WTC11 (cell line): ENCODE measurements at places on chromosomes 4 and X. TPM values are rescaled to one million over a fixed set of nuclear protein-coding genes. Genes with fewer than 3 reads are reported as not detected.

The ADRA2C gene
- 19.8 to 21.8 TPM (median 20.7 TPM) in 3 replicates for total RNA-seq

GRCh38 chr4:13821522-13821921 lies 194.0 kb upstream of the BOD1L1 start:
- no peak overlapping the region for H3K27ac ChIP-seq
- H3K4me3 ChIP-seq = no peak overlapping the region
- DNase-seq = peak; percentile 28
- H3K27me3 ChIP-seq = no peaks in the 10 kb centered on the region
- peaks cover 15% of the 10 kb centered on the region for H3K4me1 ChIP-seq

DNA sequence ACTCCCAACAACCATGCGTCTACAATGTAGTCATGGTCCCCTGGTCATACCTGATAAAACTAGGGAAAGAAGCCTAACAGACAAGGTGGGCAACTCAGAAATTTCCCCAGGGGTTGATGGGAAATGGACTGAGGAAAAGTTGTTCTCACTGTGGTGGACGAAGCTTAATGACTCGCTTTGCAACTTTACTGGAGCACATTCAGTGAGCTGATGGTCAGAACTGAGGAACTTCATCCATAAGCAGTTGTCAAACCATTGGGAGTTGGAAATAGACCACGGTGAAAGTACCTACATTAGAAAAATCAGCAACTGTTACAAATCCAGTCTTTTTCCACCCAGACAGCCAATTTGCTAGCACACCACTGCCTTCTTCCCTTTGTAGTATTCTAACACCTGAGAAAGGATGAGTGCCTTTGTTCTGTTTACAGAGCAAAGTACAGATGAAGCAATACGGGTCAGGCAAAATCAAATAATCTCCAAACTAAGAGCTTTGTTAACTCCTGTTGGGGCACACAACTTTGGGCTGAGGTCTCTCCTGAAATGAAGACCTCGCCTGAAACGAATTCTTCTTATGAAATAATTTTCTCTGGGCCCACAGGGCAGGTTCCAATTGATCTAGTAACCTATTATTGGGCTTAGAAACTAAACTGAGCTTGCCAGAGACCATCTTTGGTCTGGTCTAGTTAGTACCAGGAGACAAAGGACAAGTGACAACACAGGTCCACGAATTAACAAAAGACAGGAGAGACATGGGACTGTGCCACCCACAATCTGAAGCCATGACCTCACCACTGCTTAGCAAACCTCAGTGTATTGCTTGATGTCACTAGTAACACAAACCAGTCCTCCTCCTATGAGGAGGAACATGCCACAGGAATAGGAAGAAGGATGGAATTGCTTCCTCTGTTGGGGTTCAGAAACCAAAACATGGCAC lies 58.9 kb upstream of the NFKB1 start:
- no peak overlapping the region for H3K27ac ChIP-seq
- no peaks in the 10 kb centered on the region; the same call in 1 of the 2 replicates for H3K27me3 ChIP-seq
- no peak for DNase-seq
- peaks cover 26% of the 10 kb centered on the region for H3K4me1 ChIP-seq

DNA sequence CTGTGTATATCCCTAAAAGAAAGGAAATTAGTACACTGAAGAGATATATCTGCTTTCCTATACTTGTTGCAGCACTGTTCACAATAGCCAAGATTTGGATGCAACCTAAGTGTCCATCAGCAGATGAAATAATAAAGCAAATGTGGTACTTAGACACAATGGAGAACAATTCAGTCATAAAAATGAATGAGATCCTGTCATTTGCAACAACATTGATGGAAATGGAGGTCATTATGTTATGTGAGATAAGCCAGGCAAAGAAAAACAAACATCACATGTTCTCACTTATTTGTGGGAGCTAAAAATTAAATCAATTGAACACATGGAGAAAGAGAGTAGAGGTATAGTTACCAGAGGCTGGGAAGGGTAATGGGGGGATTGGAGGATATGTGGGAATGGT lies 611.9 kb downstream of the STPG2 start:
- H3K27me3 ChIP-seq = peaks cover 2% of the 10 kb centered on the region; the same call in 1 of the 2 replicates
- H3K4me1 ChIP-seq = 0 out of 2 replicates have a peak, but pooled peaks cover 6% of the 10 kb centered on the region
- H3K36me3 ChIP-seq = peaks cover 3% of the 10 kb centered on the region
- no peak for DNase-seq

- H3K27ac ChIP-seq = no peak overlapping the region
- H3K27me3 ChIP-seq = peaks cover 80% of the 10 kb centered on the region
These were observed 9.0 kb upstream of the SLC26A1 start for GRCh38 chr4:1002131-1002630.

DNA sequence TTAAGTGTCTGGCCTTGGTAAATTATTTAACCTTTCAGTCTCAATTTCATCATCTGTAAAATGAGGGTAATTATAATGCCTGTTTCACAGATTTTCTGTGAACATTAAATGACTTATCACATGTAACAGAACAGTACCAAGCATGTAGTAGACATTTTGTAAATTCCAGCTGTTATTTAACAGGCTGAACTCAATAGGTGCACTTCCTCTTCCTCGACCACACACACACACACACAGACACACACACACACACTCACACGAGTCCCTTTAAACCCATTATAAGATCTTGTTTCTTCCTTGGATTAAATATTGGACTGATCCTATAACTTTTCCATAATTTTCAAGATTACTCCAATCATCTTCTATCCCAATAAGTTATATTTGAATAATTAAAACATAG lies 53.4 kb upstream of the COL25A1 start:
- no peaks in the 10 kb centered on the region for H3K36me3 ChIP-seq
- no peak for DNase-seq
- H3K4me3 ChIP-seq = no peak overlapping the region
- no peaks in the 10 kb centered on the region for H3K27me3 ChIP-seq

The TEC gene
- 8.8 to 10.5 TPM (median 9.2 TPM) in 3 replicates for total RNA-seq

GRCh38 chr4:38683276-38683675 lies 19.3 kb downstream of the KLF3 start:
- no peak for DNase-seq
- no peak overlapping the region for H3K27ac ChIP-seq
- no peak overlapping the region for H3K4me3 ChIP-seq
- no peaks in the 10 kb centered on the region for H3K27me3 ChIP-seq

- H3K4me1 ChIP-seq = peaks cover 43% of the 10 kb centered on the region
- no peaks in the 10 kb centered on the region for H3K36me3 ChIP-seq
- H3K4me3 ChIP-seq = no peak overlapping the region
These were observed 2.2 kb upstream of the SRD5A3 start for GRCh38 chr4:55343887-55344286.

- no peaks in the 10 kb centered on the region; the same call in 1 of the 2 replicates for H3K27me3 ChIP-seq
- DNase-seq = no peak
- H3K4me3 ChIP-seq = no peak overlapping the region
- peaks cover 11% of the 10 kb centered on the region for H3K4me1 ChIP-seq
- no peaks in the 10 kb centered on the region for H3K36me3 ChIP-seq
These were observed 18.7 kb upstream of the ZNF827 start for GRCh38 chr4:145957302-145957701.

GRCh38 chr4:121863799-121864198 lies 6.5 kb downstream of the BBS7 start:
- H3K4me3 ChIP-seq = no peak overlapping the region
- H3K27ac ChIP-seq = peak overlapping the region; percentile 43; the same call in 1 of the 2 replicates

DNA sequence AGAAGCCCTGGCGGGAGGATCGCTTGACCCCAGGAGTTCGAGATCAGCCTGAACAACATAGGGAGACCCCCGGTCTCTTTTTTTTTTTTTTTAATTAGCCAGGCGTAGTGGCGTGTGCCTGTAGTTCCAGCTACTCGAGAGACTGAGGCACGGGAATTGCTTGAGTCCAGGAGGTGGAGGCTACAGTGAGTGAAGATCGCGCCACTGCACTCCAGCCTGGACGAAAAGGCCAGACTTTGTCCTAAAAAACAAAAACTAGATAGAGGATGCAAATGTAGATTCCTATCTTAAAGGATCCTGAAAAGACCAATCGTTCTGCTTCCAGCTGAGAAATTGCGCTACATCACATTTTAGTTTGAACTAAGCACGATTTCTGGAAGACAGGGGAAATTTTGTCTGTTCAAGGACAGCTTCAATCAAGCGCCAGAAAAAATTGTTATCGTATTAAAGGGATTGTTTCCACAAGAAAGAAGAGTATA lies 627 bp upstream of the HSD17B11 start:
- no peak for DNase-seq
- peaks cover 10% of the 10 kb centered on the region for H3K36me3 ChIP-seq
- H3K4me1 ChIP-seq = peaks cover 15% of the 10 kb centered on the region
- H3K27ac ChIP-seq = peak overlapping the region; percentile 96

GRCh38 chr4:80134936-80135701 lies 62.1 kb upstream of the ANTXR2 start:
- no peak overlapping the region for H3K4me3 ChIP-seq
- H3K27me3 ChIP-seq = no peaks in the 10 kb centered on the region
- no peaks in the 10 kb centered on the region for H3K36me3 ChIP-seq
- no peak for DNase-seq
- no peak overlapping the region for H3K27ac ChIP-seq

DNA sequence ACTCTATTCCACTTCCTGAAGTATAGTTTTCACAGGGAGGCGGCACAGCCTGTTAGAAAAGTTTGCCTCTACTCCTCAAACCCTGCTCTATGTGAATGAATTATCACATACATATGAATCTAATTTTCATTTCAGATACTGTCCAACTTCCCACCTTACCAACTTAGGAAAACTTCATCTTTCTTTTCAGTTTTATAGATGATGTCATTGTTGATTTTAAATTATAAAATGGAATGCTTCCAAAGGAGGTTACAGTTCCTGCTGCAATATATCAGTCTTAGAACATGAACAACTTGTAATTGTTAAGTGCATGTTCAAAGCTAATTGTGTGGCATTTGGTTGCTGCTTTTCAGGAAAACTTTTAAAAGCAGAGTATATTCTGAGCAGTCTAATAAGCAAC lies 92.4 kb downstream of the NEUROG2 start:
- H3K4me3 ChIP-seq = no peak overlapping the region
- H3K27me3 ChIP-seq = no peaks in the 10 kb centered on the region; the same call in 1 of the 2 replicates
- H3K4me1 ChIP-seq = peaks cover 15% of the 10 kb centered on the region
- H3K36me3 ChIP-seq = no peaks in the 10 kb centered on the region

The KIAA1210 gene
- total RNA-seq = 0.02 TPM in 2 of 3 replicates, not detected in the other

DNA sequence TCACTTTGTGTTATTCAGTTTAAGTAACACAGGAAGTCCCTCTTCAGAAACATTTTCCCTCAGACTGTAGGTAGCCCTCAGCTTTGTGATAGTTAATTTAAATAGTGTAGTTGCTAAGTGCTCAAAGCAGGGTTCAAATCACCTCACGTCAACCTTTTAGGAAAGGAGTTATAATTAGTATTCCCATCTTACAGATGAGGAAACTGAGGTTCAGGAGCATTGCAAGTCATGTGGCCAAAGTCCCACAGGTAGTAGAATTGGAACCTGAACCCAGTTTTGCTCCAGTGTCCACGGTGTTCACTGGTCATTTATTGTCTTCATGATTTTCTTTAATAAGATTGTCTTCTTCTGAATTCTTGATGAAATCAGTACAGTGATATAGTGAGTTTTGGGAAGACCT lies 4.3 kb upstream of the DCHS2 start:
- DNase-seq = no peak
- peaks cover 11% of the 10 kb centered on the region for H3K4me1 ChIP-seq

DNA sequence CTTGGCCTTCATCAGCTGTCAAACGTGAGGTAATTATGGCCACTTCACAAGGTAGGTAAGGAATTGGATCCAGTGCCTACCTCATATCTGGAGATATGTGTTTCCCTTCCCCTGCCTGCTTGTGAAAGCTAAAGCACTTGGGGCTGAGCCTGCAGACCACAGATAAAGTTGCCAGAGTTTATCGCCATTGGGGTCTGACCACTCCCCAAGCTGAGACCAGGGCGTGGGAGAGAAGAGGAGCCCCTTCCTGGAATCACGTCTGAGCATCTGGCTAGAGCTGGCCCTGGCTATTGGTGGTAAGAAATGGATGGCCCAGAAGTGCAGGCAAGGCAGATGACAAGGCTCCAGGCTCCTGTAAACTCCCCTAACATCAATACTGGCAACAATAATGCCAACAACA lies 2.7 kb downstream of the ALAS2 start:
- no peak overlapping the region for H3K4me3 ChIP-seq
- H3K4me1 ChIP-seq = peaks cover 16% of the 10 kb centered on the region
- H3K27me3 ChIP-seq = no peaks in the 10 kb centered on the region
- H3K27ac ChIP-seq = no peak overlapping the region
- no peak for DNase-seq
- no peaks in the 10 kb centered on the region for H3K36me3 ChIP-seq

The ATP1B4 gene
- not detected in 3 replicates for total RNA-seq

The HNRNPH2 gene
- 61.2 to 70.9 TPM (median 65.8 TPM) in 3 replicates for total RNA-seq

DNA sequence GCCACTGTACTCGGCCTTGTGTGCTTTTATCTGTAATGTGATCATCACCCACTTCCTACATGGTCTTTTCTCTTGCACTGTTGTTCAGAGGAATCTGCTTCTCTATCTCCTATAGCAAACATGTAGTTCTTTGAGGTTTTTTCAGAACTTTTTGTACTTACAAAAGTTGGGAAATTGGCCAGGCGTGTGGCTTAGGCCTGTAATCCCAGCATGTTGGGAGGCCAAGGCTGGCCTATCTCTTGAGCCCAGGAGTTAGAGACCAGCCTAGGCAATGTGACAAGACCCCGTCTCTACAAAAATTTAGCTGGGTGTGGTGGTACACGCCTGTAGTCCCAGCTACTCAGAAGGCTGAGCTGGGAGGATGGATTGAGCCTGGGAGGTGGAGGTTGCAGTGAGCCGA lies 30.4 kb downstream of the TAF1 start:
- no peak overlapping the region for H3K4me3 ChIP-seq
- DNase-seq = no peak
- H3K27ac ChIP-seq = no peak overlapping the region
- H3K27me3 ChIP-seq = no peaks in the 10 kb centered on the region
- no peaks in the 10 kb centered on the region for H3K4me1 ChIP-seq

DNA sequence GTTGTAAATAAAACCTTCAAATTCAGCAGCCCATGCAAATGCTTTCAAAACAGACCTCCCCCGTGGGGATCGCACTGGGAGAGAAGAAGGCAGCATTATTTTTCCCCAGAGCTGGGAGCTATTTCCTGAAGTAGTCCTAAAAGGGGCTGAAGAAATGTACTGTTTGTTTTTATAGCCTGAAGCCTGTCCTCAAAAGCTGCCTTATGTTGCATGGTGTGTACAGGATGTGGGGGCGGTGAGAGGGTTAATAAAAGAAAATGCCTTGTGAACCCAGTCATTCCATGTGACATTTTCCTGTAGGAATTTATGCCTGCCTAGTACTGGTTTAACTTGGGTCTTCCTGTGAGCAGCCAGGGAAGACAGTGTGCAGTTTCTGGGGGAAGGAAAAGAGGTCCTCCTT lies 144.1 kb downstream of the SOWAHB start:
- no peaks in the 10 kb centered on the region for H3K27me3 ChIP-seq
- H3K4me1 ChIP-seq = peaks cover 4% of the 10 kb centered on the region
- H3K4me3 ChIP-seq = no peak overlapping the region
- DNase-seq = no peak
- H3K36me3 ChIP-seq = peaks cover 64% of the 10 kb centered on the region

DNA sequence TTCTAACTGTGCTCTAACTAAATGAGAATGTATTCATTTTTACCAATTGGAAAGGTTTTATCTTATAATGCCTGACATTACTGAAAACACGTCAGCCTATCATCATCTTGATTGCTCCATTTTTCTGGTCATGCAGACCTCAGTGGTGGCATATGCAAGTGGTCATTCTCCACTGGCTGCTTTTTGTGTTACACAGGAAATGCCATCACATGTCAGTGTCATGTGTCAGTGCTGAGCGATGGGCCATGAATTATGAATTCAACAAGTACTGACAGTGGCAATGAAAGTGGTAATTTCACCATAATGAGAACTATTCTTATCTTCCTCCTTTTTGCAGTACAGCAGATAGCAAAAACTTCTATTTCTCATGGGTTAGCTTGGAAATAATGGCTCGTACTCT lies 190.5 kb downstream of the PACRGL start:
- H3K27ac ChIP-seq = no peak overlapping the region
- DNase-seq = no peak
- H3K27me3 ChIP-seq = no peaks in the 10 kb centered on the region
